ENCODE measurements at places on chromosomes 13 and 19.
A peak's percentile ranks its signal among the peaks of the same experiment; 100 is the strongest.

DNA sequence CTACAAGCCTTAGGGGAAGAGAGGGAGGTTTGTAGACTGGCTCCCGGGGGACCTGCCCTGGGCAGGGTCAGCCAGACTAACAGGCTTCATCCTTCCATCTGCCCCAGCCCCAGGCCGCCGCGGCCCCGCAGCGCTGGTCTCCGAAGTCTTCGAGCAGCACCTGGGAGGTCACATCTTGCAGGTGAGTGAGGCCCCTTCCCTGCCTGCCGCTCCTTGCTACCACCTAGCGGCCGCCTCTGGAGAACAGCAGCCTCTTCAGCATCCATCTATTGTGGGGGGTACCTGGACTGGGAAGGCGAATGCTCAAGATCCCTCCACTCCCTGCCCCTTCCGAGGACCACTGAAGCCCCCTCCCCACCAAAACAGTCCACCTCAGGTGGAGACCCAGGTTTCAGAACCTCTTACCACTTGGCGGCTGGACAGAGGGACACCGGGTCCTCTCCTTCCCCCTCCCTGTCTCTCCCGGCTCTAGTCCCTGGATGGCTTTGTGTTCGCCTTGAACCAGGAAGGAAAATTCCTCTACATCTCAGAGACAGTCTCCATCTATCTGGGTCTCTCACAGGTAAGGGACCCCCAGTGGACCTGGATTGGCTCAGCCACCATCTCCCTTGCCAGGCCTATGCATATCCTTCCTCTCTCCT, 12.7 kb downstream of the NPAS1 start:
- peak; percentile 35 for DNase-seq

DNA sequence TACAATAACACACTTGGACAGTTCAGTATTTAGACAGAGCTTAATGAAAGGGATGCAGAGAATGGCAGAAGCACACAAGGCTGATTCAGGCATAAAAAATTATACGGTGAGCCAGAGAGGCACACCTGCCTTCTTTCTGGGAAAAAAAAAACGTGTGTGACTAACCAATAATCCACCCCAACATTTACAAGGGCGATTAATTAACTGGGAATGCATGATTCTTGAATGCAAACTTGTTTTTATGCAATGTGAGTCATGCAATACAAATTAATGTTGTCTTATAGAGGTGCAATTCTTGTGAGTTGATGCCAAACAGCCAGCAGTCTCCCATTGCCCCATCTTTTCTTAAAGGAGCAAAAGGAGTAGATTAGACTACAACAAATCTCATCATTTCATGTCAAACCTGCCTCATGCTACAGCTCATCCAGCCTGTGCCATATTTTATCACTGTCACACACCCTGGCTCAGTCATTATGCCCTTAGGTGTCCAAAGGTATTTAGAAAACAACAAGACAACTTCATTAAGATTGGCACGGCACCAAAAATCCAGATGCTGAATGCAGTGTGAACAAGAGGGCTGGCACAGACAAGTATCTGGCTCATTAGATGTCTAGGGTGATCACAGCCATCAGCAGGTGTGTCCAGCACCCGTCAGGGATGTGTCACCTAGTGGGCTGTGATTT, 721.1 kb downstream of the EFNB2 start:
- DNase-seq = no peak

- DNase-seq = no peak
Observed at GRCh38 chr19:29499921-29500590, 25.7 kb upstream of the VSTM2B start.

- DNase-seq = no peak
Observed at GRCh38 chr13:72430923-72431322, 296.5 kb downstream of the MZT1 start.

All from MG63 (cell line).